ENCODE measurements at places on chromosomes 12 and 14.

- no peak for DNase-seq
Measured at GRCh38 chr12:108315486-108316105, 23.5 kb downstream of the CMKLR1 start.

DNA sequence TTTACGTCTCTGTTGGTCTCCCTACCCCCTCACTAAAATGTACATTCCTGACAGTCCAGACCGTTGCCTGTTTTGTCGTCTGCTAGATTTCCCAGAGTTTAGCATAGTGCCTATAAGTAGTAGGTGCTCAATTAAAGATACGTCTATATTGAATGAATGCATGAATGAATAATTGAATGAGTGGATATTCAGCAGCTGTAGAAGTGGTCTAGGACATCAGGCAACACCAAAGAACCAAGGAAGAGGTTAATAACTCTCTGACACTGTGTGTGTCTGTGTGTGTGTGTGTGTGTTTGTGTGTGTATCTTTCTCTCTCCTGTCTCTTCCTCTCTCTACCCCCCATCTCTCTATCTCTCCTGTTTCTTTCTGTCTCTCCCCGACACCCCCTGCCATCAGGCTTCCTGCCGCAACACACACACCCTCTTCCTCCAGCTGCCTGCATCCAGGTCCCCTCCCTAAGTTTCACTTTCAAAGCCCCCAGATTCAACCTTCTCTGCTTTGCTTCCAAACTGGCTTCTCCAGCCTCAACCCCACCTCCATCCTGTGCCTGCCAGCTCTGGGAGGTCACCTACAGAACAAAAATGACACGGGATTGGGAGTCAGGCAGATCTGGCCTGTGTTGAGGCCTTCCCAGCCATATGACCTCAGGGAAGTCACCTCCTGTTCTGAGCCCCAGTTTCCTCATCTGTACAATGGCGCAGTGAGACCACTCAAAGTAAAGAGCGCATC is 119.9 kb upstream of the NCOR2 start:
- DNase-seq = no peak

GRCh38 chr12:74049348-74049747 is 488.3 kb upstream of the ATXN7L3B start:
- no peak for DNase-seq

- no peak for DNase-seq
Measured at GRCh38 chr12:129052373-129052772, 199.1 kb downstream of the GLT1D1 start.

Measured in head of caudate nucleus (tissue), 42 donors.